ENCODE measurements at places on chromosomes 7 and 10. TPM values are rescaled to one million over a fixed set of nuclear protein-coding genes. Genes with fewer than 3 reads are reported as not detected.

Gene TMEM130
- total RNA-seq = 1.0 TPM

Gene TRIM74
- 0.16 TPM for total RNA-seq

Gene TLX1
- not detected for total RNA-seq

Gene BLOC1S2
- total RNA-seq = 15.1 TPM

Gene HTRA1
- 265 TPM for total RNA-seq

Gene RARRES2
- 34.4 TPM for total RNA-seq

Gene THSD7A
- total RNA-seq = 1.4 TPM

Gene TEX47
- total RNA-seq = not detected

Gene NODAL
- total RNA-seq = not detected

Gene LBX1
- total RNA-seq = not detected

Gene CHST3
- 45.5 TPM for total RNA-seq

Gene AKR1D1
- total RNA-seq = not detected

Gene MBL2
- not detected for total RNA-seq

Gene HOXA3
- 86.7 TPM for total RNA-seq

Gene TBXAS1
- 15.2 TPM for total RNA-seq

Gene CCL24
- total RNA-seq = not detected

Gene SORBS1
- total RNA-seq = 2.8 TPM

Gene SLC26A5
- not detected for total RNA-seq

Gene STEAP1
- total RNA-seq = 0.63 TPM

Gene MKI67
- 75.6 TPM for total RNA-seq

Gene AKR1E2
- 2.5 TPM for total RNA-seq

Gene CREB5
- 14.7 TPM for total RNA-seq

Gene SFTPA1
- not detected for total RNA-seq

Gene ACTL6B
- not detected for total RNA-seq

Gene SPACDR
- 0.89 TPM for total RNA-seq

Data from mesangial cell (primary cell).